Kidney (tissue), 22 donors: ENCODE measurements at places on chromosomes 11 and 22. TPM values are rescaled to one million over a fixed set of nuclear protein-coding genes. Genes with fewer than 3 reads are reported as not detected.

CNGA4 gene
- polyA plus RNA-seq, result not detected

OR5P2 gene
- polyA plus RNA-seq, result not detected

ST14 gene
- 59.3 TPM for polyA plus RNA-seq

TSGA10IP gene
- not detected for polyA plus RNA-seq

MIF gene
- polyA plus RNA-seq, result 1,211 TPM

API5 gene
- polyA plus RNA-seq, result 48.5 TPM

ESAM gene
- polyA plus RNA-seq, result 85.8 TPM

FREY1 gene
- polyA plus RNA-seq, result 0.99 TPM

CD44 gene
- polyA plus RNA-seq, result 13.8 TPM

SCUBE1 gene
- 2.3 TPM for polyA plus RNA-seq

SCUBE2 gene
- polyA plus RNA-seq, result 0.65 TPM

STT3A gene
- polyA plus RNA-seq, result 65.0 TPM

PHF21B gene
- 1.1 TPM for polyA plus RNA-seq

POU2F3 gene
- 1.2 TPM for polyA plus RNA-seq

PRRG4 gene
- polyA plus RNA-seq, result 6.4 TPM

OR51B2 gene
- not detected for polyA plus RNA-seq

FOLR2 gene
- polyA plus RNA-seq, result 16.8 TPM

SLC22A6 gene
- polyA plus RNA-seq, result 362 TPM

MPZL2 gene
- 16.8 TPM for polyA plus RNA-seq

MMP13 gene
- not detected for polyA plus RNA-seq

CABP4 gene
- polyA plus RNA-seq, result 0.49 TPM

EMID1 gene
- 25.5 TPM for polyA plus RNA-seq

SCN2B gene
- polyA plus RNA-seq, result 0.54 TPM

MED19 gene
- polyA plus RNA-seq, result 26.1 TPM

UQCR10 gene
- polyA plus RNA-seq, result 479 TPM

SLC22A9 gene
- polyA plus RNA-seq, result not detected

MPEG1 gene
- 2.6 TPM for polyA plus RNA-seq
